ENCODE measurements at places on chromosomes 16 and 17. TPM values are rescaled to one million over a fixed set of nuclear protein-coding genes. Genes with fewer than 3 reads are reported as not detected.
A peak's percentile ranks its signal among the peaks of the same experiment; 100 is the strongest.

The ASIC2 gene
- polyA plus RNA-seq = not detected

The CCT6B gene
- polyA plus RNA-seq = 1.4 TPM

GRCh38 chr16:88290850-88291830 lies 91.6 kb upstream of the ZNF469 start:
- no peak for DNase-seq

DNA sequence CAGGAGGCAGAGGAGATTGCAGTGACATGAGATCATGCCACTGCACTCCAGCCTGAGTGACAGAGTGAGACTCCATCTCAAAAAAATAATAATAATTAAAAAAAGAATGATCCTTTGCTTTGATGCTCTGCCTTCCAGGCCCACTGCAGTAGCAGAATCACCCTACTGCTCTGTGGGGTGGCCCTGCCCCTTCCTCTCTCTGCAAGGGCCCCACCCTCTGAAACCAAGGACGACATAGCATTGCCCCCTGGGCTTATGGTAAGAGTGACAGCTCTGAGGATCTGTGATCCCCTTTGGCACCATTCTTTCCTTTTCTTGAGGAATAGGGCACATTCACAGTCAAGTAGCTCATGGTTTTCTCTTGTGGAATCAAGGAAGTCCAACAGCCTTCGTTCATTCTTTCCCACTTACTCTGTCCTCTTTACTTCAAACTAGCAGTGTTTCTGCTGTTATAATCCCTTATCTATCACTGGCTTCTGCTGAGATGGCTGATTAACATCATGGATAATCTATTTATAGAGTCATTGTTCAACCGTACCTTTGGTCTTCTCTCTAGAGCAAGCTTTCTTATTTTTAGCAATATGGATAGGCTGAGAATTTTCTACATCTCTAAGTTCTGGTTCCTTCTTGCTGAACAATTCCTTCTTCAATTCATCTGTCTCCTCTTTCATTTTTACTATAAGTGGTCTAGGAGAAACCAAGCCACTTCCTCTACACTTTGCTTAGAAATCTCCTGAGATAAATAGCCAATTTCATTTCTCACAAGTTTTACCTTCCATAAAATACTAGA lies 14.1 kb downstream of the RAD51C start:
- DNase-seq = no peak

DNA sequence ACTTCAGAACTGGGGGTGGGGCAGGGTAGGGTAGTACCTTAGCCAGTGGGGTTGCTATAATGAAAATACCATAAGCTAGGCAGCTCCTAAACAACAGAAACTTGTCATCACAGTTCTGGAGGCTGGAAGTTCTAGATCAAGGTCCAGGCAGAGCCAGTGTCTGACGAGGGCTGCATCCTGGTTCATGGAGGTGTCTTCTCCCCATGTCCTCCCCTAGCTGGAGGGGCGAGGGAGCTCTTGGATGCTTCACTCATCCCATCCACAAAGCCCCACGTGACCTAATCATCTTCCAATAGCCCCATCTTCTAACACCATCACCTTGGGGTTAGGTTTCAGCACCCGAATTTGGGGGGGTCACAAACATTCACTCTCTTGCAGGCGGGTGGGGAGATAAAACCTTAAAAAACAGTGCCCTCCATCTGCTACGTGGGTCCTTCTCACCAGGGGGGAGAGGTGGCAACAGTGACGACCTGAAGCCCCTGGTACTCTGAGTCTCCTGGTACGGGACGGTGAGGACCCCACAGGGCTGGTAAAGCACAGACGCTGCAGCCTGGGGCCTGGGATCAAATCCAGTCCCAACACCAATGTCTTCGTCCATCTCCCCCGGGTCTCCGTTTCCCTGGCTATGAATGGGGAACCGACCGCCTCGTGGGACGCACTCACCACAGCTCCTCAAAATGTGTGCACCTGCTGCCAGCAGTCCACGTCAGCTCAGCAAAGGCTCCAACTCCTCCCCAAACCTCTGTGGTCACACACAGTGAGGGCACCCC lies 22.8 kb downstream of the RAB40B start:
- no peak for DNase-seq

- DNase-seq = no peak
Measured at GRCh38 chr16:24572069-24572468, 32.7 kb downstream of the RBBP6 start.

DNA sequence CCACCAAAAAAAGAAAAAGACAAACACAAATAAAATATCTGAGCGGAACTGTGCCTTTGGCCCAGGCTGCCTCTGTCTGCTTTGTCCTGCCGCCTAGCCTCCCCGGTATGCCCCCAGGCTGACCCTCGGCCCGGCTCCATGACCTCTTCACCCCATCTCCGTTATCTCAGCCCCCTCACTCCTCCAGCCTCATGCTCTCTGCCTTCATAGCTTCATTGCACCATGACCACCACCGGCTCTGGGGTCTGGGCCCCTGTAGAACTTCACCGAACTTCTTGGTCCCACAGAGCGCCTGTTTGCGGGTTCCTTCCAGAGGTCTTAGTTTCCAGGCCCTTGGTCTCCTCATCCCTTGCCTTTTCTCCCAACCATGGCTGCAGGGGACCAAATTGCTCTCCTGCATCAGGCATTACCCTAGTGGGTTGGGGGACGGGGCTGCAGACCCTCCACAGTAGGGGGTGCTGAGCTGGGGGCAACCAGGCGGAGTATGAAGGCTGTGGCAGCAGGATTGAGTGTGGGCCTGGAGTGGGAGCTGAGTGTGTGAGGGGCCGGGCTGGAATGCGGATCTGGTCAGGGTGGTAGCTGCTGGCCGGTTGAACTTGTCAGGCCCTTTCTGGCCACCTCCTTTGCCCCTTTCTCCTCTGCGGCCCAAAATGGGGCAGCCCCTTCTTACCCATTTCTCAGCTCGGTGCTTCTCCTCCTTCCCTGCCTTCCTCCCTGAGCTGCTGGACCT lies 6.9 kb downstream of the HIRIP3 start:
- DNase-seq = no peak

DNA sequence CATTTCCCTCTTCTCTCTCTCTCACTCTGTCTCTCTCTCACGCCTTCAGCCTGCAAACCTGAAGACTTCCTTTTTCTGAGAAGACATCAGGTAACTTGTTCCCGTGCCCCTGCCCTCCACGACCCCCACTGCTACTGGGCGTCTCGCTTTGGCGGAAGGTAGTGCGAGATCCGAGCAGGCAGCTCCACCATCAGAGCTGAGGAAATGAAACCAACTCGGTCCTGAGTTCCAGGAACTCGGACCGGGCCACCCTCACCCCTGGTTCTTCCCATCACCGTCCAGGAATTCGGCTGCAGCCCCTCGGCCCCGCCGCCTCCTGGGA lies 585 bp downstream of the MLKL start:
- no peak for DNase-seq

GRCh38 chr16:46929378-46930332 lies 43.8 kb downstream of the DNAJA2 start:
- peak; percentile 23 for DNase-seq

DNA sequence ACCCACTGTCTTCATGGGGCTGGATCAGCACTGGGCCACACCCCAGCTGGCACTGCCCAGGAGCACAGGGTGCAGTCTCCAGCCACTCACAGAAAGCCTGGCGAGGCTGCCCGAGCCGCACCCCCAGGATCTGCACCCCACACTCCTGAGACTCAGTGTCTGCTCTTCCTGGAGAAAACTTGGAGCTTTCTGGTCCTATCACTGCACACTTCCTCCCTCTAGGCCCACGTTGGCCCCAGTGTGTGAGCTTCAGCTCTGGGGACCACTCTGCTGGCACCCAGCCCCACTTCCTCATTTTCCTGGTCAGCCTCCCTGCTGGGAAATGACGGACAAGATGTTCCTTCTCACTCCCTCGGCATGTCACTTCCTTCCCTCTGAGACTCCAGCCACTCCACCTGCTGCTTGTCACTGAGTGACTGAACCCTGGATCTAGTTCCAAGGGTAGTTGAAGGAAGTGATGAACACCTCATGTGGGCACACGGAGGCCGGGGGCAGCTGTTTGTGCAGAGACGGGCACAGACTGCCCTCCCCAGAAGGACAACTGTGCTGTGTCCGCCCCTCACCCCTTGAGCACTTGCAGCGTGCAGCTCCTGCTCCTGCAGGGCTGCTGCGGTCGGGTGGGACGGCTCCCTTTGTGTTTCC lies 29.0 kb downstream of the ZC3H18 start:
- DNase-seq = no peak

DNA sequence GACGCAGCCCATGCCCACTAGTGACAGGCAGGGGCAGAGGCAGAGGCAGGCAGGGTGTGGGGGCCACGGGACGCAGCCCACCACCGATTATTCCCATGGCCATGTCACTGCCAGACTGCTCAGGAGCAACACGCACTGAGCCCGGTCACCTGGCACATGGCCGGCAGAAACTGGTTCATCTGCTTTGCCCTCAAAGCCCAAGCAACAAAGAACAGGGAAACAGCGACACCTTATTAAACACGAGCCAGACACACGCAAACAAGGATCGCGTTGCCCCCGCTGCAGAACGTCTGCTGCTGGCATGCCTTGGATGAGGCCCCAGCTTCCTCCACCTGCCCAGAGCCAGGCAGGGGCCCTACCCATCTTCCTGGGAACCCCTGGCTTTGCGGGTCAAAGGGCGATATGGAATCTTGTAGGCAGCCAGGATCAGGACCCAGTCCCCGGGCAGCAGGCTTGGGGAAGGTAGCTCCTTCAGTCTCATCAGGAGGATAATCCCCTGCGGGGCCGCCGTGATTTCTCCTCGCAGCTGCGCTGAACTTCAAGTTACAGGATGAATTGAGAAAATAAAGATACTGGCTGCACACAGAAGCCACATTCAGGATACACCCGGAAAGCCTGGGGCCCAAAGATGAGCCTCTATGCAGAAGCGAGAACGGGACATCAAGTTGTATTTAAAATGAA lies 4.8 kb downstream of the TBC1D16 start:
- DNase-seq = no peak

- no peak for DNase-seq
Measured at GRCh38 chr17:56597495-56597990, 4.0 kb downstream of the NOG start.

GRCh38 chr17:5110816-5111215 lies 862 bp downstream of the ZNF232 start:
- no peak for DNase-seq

DNA sequence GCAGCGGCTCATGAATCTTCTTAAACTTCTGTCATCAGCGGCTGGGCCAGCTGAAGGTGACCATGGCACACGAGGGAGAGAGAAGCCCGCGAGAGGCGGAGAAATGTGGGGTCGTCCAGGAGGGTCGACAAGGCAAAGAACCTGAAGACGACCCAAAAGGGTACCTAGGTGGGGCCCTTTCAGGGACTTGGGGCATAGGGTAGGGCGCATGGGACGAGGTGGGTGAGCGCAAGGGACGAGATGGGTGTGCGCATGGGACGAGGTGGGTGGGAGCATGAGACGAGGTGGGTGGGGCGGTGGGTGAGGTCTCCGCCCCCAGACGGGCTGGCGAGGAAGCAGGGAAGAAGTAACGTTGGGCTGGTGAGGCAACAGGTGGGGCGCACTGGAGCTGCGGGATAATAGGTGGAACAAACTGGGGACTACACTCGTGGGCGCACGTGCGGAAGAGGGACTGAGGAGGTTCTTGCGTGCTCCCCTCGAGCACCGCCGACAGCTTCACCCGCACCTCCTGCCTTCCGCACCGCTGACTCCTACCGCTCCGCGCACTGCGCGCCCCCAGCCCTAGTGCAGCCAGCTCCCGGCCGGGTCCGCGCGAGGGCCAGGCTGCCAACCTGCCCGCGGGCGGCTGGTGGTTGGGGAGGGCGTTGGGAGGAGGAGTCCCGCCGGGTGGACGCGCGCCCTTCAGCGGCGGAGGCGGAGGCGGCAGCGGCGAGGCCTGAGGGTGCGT lies 23.2 kb upstream of the CRYM start:
- peak; percentile 58 for DNase-seq
